Right atrium auricular region (tissue), 2 donors: ENCODE measurements at places on chromosomes 1 and 21.

DNA sequence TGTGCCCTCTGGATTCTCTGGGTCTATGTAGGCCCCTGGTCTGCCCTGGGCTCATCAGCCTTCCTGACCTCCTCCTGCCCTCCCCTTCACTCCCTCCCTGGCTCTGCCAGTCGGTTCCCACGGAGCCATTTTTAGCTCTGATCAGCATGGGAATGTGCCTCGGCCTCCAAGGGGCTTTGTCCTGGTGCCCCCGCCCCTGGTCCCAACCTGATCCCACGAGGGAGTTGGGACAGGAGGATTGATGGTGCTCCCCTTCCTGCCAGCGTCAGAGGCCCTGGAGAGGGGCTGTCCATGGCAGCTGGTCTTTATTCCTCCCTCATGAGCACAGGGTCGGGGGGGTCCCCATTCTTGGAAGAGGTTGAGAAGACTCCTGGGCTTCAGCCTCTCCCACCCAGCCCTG lies 24.9 kb downstream of the ETNK2 start:
- DNase-seq = no peak

- no peak for DNase-seq
Measured at GRCh38 chr1:101382135-101382534, 145.3 kb downstream of the S1PR1 start.

DNA sequence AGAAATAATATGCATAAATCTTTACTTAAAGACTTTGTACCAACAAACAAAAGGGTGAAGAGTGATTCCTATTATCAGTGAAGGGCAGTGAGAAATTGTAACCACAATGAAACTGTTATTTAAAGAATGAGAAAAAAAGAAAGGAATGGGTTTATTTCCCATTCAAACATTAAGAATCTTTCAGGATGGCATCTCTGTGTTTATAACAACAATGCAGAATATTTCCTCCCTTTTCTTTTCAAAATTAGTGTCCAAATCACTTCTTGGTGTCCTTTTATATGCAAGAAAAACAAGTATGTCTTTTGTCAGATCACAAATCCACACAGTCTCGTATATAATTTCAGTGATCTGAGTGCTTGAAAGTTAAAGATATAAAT lies 61.2 kb downstream of the PTPRC start:
- DNase-seq = no peak

- DNase-seq = no peak
Measured at GRCh38 chr1:222792744-222793143, 22.1 kb upstream of the DISP1 start.

- DNase-seq = peak; percentile 94
Measured at GRCh38 chr1:18913065-18913835, 10.9 kb upstream of the ALDH4A1 start.
